ENCODE measurements at places on chromosomes 16 and 17.
A peak's percentile ranks its signal among the peaks of the same experiment; 100 is the strongest.

DNA sequence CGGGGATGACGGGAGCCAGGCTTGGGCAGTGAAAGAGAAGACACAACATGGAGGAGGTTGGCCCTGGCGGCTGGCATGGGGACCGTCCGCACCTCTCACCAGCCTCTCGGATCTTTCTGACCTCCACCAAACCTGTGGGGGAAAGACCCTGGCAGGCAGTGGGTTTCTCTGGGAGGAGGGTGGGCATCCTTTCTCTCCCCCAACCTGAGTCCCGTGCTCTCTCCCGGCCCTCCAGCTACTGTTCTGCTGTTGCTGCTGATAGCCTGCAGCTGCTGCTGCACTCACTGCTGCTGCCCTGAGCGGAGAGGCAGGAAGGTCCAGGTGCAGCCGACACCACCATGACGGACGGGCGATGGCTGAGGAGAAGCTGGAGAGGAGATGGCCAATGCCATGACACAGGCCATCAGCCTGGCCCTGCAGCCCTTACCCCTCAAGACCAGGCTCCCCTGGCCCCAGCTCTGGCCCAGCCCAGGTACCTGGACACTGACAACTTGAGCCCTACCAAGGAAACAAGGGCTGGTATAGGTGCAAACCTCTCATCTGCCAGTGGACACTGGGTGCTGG lies 7.4 kb downstream of the SMIM5 start:
- DNase-seq, result no peak

DNA sequence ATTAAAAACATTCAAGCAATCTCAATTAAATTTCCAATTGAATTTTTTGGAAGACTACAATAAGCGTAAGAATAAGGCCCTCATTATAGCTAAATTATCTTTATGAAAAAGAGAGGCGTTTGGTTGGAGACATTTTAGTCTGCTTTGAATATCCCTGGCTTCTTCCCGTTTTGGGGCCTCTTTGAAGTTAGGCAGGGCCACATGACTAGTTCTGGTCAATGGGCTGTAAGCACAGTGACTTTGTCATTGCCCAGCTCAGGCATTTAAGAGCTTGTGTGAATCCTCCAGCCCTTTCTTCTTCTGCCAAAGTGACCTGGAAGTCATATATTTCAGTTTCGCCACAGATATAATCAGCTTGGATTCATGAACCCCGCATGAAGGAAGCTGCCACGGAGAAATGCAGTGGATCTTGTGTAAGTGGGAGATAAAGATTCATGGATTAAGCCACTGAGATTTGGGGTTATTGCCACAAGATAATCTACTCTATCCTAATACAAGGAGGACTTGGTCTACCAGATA lies 21.7 kb upstream of the UBTF start:
- DNase-seq, result no peak

DNA sequence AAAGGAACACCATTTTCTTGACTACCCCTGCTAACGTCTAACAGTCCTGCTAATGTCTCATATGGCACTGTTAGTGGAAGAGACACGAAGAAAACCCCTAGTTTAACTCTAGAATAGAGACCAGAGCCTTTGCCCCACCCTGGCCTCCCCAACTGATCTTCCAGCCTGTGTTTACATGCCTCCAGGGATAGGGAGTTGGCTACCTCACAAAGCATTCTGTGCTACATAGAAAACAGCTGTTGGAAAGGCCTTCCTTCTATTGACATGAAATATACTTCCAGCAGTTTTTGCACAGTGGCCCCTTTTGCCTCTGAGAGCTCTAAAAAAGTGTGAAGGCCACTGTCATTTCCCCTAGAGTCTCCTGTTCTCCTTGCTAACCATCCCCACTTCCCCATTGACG lies 73.1 kb downstream of the ASIC2 start:
- no peak for DNase-seq

DNA sequence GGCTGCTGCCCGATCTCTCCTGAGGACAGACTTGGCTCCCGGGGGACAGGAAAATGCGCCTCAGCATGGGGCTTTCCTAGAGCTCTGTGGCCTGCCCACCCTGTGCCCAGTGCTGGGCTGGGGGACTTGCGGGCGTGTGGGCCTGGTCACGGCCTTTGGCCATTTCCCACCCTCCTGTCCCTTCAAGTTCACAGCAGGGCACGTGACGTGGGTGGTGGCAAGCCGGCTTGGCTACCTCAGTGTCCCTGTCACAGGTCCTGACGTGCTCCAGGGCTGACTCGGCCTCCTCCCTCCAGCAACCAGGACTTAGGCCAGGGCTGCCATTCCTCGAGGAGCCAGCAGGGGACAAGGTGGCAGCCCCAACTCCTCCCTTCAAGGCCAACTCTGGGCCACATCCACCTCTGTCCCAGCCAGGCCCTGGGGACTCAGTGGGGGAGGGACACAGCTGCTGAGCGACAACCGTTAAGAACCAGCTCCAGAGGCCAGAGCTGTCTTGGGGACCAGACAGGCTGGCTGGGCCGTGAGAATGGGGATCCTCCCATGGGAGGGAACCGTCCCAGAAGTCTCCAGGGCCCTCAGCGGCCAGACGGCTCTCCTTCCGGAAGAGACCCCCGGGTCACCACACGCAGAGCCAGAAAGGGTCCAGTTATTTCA lies 981 bp upstream of the UNC13D start:
- peak; percentile 89 for DNase-seq

DNA sequence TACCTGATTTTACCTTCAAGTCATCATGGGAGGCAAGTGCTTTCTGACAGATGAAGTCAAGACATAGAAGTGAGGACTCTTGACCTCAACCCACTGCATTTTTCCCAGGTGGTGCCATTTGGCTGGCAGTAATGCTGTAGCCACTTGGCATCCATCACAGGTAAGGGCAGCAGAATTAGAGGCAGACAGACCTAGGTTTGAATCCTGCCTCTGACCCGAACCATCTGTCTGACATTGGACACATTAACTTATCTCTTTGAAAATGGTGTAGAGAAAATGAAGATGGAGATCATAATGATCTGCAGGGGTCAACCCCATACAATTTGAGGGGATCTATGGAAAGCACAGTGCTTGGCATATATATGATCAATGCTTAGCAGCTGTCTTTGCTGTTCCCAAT lies 505.5 kb downstream of the NPIPA7 start:
- DNase-seq, result no peak

DNA sequence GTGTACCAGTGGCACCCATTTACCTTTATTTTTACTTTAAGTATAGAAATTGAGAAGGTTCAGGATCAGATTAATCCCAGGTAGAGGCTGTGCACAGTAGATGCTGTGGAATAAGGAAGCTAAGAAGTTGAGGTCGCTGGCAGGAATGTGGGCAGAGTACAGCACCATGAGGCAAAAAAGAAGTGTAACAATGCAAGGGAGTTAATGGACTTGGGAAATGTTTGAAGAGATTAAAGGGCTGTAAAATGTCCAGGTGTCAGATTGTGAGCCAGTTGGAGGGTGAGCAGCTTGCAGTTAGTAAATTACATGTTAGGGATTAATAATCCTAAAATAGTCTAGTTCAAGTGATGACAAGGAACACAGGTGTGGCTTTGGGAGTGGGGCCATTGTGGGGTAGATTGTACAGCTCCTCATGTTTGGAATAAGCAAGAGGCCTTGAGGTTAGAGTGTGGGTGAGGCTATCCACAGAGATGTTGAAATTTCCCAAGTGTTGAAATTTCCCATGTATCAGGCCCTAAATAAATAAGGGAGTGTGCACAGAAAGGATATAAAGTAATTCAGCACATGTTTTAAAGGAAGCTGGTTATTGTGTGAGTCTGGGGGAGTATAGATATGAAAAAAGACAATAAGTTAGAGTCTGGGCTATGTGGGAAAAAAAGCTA lies 21.5 kb downstream of the TAT start:
- DNase-seq, result no peak
